ENCODE measurements at places on chromosomes 3 and 15. TPM values are rescaled to one million over a fixed set of nuclear protein-coding genes. Genes with fewer than 3 reads are reported as not detected.

DNA sequence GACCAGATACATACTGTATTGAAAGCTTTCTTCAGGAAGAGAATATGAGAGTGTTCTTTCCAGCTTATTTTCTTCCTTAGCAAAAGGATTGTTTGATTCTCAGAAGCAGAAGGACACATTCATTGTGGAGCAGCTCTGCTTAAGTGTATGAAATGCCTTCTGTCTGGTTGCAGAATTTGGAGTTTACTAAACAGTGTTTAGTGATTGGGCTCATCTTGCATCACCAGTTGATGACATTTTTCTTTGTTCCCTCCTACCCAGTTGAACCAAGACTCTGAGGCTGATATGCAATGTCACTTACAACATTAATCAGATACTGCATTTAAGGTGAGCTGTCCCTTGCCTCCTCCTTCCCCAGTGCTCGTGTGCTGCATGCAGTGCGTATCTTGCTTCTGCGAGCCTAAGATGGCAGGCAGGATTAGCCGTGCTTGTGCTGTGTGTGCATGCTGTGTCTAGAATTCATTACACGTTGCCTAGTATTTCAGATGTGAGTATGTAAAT, 18.4 kb downstream of the ZBTB38 start:
- no peak for DNase-seq

DNA sequence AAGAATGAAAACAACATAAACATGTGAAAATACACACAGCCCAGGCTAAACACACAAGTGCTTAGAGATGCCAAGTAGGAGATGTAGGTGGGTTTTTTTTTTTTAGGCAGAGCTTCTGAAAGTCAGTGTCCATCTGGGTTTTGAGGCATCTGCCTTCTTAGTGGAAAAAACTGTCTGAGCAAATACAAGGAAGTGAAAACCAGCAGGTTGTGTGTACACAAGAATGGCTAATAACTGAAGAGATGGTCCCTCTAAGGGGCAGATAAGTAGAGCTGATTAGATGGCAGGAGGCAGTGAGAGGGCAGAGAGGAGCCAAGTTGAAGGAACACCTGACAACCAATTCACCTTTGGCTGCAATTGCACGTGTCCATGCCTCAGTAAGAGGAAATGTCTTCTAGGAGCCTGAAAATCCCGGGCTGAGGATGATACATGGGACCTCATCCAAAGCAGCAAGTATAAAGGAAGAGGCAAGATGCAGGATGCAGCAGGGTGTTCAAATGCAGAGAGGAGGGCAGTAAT, 34.9 kb downstream of the CYP19A1 start:
- no peak for DNase-seq

DNA sequence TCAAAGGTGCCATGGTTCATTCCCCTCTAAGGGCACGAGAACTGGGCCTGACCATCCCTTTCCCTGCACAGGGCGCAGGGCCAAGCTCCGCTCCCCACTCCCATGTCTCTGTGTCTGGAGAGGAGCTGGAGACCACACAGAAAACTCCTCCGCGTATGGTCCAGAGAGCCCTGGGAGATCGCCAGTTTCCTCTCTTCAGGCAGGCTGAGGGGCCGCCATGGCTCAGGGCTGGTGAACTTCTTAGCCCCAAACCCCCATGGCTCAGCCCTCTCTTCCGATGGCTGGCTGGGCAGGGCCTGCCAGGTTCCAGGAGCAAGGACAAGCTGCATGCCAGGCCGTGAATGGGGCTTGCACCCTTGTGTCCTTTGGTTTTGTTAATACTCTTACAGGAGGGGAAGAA, 52.9 kb downstream of the EXOG start:
- DNase-seq: no peak

The HACD2 gene
- total RNA-seq: 30.5 TPM

- no peak for DNase-seq
Measured at GRCh38 chr3:86381247-86381646, 609.7 kb downstream of the VGLL3 start.

The ALDH1A3 gene
- 54.3 TPM for total RNA-seq

GRCh38 chr3:150407808-150408220, 284 bp upstream of the TSC22D2 start:
- peak; percentile 71 for DNase-seq

- DNase-seq: no peak
Measured at GRCh38 chr3:167883452-167883851, 147.9 kb downstream of the SERPINI1 start.

The SERPINI1 gene
- total RNA-seq: 15.4 TPM

- DNase-seq: no peak
Measured at GRCh38 chr15:40146037-40146436, 14.8 kb upstream of the BUB1B start.

DNA sequence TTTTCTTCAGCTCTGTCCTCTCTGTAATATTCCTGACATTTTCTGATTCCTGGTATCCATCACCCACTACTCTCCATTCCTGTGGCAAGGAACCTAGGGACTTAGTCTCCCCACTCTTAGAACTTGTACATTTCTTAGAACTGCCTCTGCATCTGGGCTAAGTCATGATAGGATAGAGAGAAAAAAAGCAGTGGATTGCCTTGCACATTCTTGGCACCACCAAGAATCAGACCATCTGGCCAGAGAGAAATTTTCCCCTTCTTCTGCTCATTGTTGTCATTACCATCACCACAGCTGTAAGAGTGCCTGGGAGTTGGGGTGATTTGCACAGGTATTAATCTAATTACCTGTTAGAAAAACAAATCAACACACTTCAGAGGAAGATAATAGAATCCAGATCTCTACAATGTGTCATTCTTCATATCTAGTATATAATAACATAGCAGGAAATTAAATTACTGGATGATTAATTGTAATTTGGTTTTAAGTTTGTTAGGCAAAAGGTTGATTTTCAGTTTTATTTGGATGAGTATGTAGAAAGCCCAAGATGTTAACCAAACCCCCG, 264.8 kb upstream of the ZPLD1 start:
- DNase-seq: no peak

DNA sequence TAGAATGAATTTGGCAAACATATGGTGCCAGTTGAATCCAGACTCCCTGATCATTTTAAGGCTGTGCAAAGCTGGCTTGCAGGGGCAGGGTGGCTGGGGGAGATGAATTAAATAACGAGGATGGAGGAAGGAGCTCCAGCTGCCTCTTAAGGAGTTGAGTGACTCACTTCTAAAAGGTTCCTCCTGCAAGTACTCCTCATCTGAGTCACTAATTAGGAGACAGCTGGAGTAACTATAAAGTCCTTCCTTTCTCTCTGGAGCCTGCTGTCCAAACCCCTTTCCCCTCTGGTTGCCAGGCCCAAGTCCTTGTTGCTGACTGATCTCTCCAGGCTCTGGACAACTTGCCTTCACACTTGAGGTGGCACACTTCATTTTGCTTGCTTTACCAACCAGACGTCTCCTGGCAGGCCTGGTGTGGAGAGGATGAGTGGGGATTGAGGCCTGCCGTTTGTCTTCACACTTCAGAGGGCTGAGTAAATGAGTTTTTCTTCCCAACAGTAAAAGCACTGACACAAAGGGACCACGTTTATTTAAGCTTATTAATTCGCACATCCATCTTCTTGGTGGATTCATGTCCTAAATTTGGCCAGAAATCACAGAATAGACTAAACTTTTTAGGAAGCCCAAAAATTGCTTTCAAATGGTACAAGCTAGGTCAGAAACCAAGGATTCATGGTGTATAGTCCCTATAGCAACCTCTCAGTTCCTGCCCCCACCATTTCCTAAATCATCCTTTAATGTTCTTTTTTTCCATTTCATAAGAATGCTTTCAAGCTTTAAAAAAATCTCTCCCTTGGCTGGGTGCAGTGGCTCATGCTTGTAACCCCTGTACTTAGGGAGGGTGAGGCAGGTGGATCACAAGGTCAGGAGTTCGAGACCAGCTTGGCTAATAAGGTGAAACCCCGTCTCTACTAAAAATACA, 90.5 kb upstream of the MYRIP start:
- DNase-seq: peak; percentile 14

DNA sequence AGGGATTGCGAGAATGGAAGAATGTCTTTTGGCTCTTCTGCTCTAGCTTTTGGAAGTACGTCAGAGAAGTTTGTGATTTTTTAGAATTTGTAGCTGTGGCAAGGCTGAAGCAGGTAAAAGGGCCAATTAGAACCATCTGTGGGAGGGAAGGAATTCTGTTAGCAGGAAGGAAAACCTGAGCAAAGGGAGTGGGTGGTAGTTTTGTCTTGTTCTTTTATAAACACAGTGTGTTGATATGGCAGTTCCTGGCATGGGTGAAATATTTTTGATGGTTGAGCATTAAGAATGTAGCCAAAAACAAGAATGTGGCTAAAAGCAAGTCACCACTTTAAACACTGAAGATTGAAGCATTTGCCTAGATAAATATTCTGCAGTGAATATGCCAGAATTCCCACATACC, 23.8 kb downstream of the DAG1 start:
- DNase-seq: no peak

The MESP2 gene
- total RNA-seq: not detected

DNA sequence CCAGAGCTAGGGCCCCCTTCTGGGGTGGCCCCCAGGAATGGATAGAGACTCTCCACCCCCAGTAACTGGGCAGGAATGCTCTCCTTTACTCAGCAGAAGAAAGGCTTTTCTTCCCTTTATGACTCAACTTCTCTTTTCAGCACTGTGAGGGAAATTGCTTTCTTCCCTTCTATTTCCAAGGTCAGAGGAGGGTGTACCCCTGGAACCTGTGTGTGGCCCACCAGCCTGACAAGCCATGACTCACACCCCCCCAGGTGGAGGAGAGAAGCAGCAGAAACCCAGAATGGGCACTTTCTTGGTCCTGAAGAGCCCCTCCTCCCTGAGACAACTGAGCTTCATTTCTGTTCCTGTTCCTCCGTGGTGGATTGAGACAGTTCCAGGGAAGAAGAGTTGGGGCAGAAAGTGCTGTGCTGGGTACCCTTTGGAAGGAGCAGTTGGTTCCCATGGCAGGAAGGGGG, 2.7 kb upstream of the ANKRD63 start:
- no peak for DNase-seq

The MEX3B gene
- 4.3 TPM for total RNA-seq

DNA sequence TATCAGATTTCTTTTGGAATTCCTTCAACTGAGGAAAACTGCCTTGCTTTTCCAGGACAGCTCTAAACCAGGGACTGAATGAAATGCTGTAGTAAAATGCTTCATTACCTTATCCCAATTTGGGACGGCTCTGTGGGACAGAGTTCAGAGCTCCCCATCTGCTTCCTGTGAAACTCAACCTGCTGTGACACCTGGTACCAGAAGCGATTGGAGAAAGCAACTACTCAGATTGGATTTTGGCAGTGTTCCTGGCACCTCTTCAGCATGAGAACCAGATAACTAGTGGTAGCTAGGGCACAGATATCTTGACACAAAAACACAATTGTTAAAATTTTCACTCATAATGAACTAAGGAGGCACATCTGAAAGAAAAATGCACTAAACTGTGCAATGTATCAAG, 539.1 kb downstream of the SI start:
- DNase-seq: no peak

GRCh38 chr3:13655061-13655913, 106.4 kb downstream of the FBLN2 start:
- DNase-seq: no peak

DNA sequence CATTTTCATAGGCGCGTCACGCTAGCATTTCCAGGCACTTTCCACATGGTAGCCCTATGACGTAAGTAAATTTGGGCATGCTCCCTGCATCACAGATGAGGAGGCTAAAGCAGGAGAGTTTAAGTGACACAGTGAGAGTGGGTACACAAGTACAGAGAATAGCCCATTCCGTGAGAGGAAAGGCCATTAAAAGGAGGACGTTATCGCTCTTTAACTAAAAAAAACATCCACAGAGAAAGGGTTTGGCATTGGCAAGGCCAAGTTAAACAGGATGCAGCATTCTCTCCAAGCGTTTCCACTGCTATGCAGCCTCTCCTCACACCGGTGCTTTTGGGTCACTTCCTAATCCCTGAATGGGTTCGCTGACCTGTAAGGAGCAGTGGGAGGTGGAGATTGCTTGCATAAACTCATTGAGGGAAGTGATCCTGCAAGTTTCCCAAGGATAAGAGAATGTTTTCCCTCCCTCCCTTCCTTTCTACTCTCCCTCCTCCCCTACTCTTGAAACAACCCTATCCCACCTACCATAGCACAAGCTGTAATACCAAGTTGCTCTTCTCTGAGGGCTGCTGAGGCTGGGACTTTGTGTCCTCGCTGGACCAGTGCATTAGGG, 147.7 kb downstream of the VGLL4 start:
- DNase-seq: no peak

The ACTC1 gene
- not detected for total RNA-seq

DNA sequence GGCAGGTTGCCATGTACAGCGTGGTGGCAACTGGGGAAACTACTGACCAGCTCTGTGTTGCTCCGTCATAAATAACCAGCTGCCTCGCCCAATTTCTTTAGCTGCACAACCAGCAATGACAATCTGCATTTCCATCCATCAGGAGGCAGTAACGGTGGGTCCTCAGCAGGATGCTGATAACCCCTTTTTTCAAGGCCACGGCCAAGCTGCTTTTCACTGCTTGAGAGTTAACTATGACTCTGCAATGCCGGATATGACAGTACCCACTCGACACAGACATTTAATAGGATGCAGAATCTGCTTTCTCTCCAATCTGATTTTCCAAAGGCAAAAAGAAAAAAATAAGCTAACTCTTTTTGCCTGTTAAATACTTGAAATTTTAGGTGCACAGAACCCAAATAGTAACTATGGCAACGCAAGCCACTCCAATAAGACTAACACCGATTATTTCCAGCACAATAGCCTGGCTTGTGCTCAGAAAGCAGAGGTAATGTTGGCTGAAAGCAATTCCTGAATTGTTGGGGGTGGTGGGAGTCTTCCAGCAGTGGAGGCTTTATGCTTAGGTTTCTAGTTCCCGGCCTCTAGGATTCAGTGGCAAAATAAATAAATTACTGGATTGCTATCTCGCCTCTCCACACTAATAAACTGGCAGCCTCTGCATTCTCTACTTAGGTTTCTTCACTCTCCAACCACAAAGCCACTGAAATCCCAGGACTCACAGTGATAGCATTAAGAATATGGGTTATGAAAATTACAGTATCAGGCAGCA, 31.2 kb upstream of the SRGAP3 start:
- peak; percentile 55 for DNase-seq

GRCh38 chr3:10195366-10196089, 30.8 kb downstream of the IRAK2 start:
- no peak for DNase-seq

GRCh38 chr15:29440541-29440940, 170.9 kb upstream of the NSMCE3 start:
- DNase-seq: no peak

DNA sequence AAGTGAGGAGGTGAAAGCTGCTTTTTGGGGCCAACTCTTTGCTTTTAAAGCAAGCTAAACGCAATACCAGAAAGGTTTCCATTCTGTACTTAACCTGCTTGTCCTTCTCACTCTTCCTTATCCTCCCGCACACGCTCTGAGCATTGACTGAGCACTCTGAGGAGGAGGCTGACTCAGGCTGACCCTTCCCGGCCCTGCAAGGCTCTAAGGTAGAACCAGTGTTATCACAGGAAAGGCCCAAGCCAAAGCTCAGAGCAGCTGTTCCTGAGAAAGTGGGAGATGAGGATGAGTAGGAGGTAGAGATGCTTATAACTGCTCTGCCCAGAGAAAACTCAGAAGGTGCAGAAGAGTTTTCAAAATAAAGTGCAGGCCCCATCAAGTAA, 2.3 kb downstream of the B3GNT5 start:
- no peak for DNase-seq

The SUCNR1 gene
- total RNA-seq: 1.2 TPM

- no peak for DNase-seq
Measured at GRCh38 chr3:122102191-122102935, 47.2 kb downstream of the CD86 start.
